ENCODE measurements at places on chromosomes 5 and 9.

GRCh38 chr5:181221792-181222629 lies 1.1 kb upstream of the TRIM41 start:
- no peaks in the 10 kb centered on the region for H3K27me3 ChIP-seq
- no peaks in the 10 kb centered on the region for H3K36me3 ChIP-seq
- H3K4me1 ChIP-seq, result no peaks in the 10 kb centered on the region
- peak overlapping the region; percentile 95 for H3K4me3 ChIP-seq

DNA sequence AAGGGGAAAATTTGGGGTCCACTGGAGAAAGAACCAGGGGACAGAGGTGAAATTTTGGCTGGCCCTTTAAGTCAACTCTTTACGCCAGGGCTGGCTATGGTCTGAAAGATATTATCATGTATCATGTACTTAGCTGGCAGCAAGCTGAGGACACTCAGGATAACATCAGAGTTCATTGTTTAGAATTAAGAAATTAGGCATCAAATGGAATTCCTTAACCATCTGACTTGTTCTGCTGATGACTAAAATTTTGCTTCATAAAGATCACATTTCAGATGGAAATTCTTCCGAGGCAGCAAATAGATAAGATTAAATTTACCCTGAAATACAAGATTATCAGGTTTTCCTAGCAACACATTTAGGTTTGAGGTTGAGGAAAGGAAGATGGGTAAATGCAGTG lies 269.4 kb upstream of the KLF9 start:
- H3K27ac ChIP-seq, result no peak overlapping the region
- H3K4me3 ChIP-seq, result no peak overlapping the region
- no peaks in the 10 kb centered on the region for H3K36me3 ChIP-seq
- H3K27me3 ChIP-seq, result no peaks in the 10 kb centered on the region

DNA sequence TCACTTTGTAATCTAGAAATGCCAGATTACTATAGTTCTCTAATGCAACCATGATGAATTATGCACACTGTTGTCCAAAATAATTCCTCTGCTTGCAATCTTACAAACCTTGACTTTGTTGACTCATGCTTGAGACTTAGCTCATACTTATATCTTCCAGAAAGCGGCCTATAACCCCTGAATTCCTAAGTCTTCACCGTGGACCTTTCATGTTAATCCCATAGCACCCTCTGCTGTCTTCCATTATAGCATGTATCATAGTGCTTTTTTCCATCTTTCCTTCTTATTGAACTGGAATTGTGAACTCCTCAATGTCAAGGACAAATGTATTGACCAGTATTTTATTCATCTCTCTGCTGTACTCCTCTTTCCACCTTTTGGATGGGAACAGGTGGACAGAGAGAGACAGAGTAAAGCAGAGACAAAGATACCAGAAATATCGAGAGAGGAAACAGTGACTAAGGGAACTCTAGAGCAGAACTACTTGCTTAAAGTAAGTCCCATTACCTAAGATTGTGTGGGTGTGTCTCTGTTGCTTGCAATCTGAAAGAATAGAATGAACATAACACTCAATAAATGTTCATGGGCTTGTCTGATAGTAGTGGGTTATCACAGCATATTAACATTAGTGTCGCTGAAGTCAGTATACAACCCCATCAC lies 110.0 kb downstream of the LURAP1L start:
- peaks cover 3% of the 10 kb centered on the region for H3K4me1 ChIP-seq
- no peak overlapping the region for H3K27ac ChIP-seq
- no peaks in the 10 kb centered on the region for H3K27me3 ChIP-seq
- DNase-seq, result peak; percentile 3

DNA sequence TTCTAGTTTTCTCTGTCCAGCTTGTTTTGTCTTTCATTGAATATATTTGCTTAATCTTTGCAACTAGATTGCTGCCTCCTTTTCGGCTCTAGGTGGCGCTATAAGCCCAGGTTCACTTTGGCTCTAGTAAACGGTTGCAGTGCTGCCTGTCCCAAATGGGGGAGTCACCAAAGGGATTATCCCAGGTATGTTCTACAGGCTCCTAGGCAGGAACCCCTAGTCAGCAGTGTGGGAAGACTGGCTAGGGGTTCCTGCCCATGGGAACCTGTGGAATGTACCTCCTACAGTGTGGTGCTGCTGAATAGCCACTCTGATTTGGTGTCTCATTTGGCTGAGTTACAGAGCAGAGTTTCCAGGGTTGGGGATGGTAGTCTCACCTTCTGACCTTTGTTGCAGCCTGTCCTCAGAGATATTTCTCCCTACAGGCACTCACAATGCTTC lies 85.2 kb downstream of the ARSB start:
- no peak overlapping the region for H3K4me3 ChIP-seq
- no peaks in the 10 kb centered on the region for H3K36me3 ChIP-seq
- DNase-seq, result peak; percentile 24

- H3K4me3 ChIP-seq, result no peak overlapping the region
- peaks cover 7% of the 10 kb centered on the region for H3K36me3 ChIP-seq
- no peak for DNase-seq
Observed at GRCh38 chr5:172679628-172680212, 38.7 kb downstream of the NEURL1B start.

DNA sequence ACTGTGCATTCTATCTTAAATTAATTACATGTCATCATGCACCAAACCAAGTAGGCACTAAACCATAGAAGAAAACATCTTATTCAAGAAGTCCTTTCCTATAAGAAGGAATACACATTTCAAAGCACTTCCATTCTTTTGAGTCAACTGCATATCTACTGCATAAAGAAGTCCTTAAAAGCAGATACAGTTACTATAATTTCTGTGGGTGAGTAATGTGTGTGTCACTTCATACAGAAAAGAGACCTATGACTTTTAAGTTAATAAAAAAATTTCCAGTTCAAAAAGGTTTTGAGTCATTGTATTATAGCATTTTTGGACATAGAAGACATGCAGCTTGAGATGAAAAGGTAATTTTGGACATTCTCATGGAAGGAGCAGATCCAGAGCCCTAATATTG lies 125.0 kb downstream of the DTWD2 start:
- H3K27me3 ChIP-seq, result no peaks in the 10 kb centered on the region
- no peak overlapping the region for H3K4me3 ChIP-seq
- no peak for DNase-seq
- H3K27ac ChIP-seq, result no peak overlapping the region
- H3K36me3 ChIP-seq, result no peaks in the 10 kb centered on the region

DNA sequence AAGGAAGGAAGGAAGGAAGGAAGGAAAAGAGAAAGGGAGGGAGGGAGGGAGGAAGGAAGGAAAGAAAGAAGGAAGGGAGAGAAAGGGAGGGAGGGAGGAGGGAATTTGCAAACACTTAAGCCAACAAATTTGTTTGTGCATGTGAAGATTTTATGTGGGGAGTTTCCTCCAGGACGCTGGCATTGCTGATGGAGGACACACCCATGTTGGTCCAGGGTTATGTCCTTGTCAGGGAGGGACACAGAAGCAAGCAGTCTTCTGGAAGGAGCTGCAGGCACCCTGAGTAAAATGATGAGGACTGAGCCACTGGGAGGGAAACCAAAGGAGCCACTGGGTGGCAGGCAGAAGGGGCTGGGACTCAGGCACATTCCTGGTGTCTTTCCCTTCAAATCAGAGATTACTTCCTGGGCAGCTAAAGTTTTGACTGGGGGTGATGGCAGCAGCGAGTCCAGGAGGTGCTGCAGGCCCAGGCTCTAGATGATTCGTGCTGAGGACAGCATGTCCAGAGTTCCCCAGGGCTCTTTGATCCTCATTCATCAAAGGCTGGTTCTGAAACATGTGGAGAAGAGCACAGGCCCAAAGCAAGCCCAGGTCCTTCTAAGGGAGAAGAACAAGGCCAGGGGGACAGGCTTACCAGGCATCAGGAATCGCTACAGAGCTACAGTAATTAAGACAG lies 109.2 kb downstream of the PAX5 start:
- H3K4me1 ChIP-seq, result no peaks in the 10 kb centered on the region
- no peaks in the 10 kb centered on the region for H3K36me3 ChIP-seq
- DNase-seq, result no peak
- H3K27ac ChIP-seq, result no peak overlapping the region
- H3K4me3 ChIP-seq, result no peak overlapping the region

- H3K4me1 ChIP-seq, result peaks cover 3% of the 10 kb centered on the region
- peaks cover 46% of the 10 kb centered on the region for H3K36me3 ChIP-seq
- no peak for DNase-seq
Observed at GRCh38 chr9:109830545-109830944, 50.5 kb downstream of the PALM2AKAP2 start.

DNA sequence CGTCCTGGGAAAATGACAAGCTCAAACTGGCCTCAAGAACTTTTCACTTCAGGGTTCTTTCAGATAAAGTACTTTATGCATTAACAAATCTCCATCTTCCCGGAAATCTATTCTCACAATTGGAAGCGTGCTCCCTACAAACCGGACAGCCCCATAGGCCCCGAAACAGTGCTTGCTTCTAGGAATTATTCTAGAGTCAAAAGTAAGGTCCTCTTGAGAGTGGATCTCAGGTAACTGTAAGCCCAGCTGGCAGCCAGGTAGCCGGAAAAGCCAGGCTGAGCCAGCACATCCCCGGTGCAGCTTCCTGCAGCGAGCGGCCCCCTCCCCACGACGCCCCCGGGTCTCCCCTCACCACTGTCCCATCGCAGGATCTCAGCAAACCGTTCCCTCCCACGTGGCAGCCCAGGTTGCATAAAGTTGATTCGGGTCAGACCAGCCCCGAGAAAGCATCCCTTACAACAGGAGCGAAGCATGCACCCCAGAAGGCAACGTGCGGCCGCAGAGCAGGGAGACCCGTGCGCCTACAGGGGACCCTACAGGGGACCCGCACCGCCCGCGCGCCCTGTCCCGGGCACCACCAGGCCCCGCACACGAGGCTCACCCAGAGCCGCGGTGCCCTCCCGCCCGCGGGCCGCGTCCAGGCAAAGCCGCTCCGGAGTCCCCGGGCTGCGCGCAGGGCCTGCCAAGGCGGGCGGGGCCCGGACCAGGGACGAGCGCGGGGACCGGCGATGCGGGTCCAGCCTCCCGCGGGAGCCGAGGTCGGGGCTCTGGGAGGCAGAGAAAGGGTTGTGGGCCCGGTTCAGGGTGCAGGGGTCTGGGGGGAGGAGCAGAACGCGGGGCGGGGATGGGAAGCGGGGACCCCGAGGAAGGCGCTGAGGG lies 920 bp downstream of the LPCAT1 start:
- DNase-seq, result no peak
- H3K36me3 ChIP-seq, result no peaks in the 10 kb centered on the region
- peak overlapping the region; percentile 68 for H3K4me3 ChIP-seq
- H3K27me3 ChIP-seq, result no peaks in the 10 kb centered on the region
- H3K4me1 ChIP-seq, result peaks cover 7% of the 10 kb centered on the region
- peak overlapping the region; percentile 28 for H3K27ac ChIP-seq

DNA sequence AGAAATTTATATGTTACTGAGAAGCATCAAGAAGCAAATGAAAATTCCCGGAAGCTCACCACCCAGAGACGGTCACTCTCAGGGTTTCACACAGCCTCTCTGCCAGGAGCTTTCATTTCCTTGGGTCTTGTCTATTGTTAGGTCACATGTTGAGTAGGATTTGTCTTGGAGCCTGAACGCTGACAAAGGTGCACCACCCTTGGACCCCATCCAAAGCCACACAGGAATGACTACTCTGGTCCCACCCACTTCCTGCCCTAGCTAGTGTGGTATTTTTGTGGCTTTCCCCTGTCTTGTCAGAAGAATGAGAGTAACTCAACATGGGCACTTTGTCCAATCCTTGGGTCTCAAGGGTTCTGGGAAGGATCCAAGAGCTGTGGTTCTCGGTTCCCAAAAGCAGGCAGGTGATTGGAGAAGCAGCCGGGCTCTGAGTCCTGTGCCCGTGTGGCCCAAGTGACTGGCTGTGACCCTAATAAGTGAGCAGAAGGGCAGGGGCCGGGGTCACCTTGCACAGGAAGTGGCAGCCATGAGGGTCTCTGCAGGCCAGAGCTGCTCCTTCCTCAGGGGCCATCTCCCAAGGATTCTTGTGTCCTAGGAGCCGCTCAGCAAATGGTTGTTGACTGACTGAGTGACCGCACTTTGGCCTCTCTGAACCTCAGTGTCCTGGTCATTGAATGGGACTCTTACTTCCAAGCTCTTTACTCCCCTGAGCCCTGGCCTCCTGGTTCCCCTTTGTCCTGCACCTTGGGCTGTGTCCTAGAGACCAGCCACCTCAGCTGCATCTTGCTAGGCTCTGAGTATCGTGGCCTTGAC lies 6.9 kb downstream of the FGD3 start:
- no peak overlapping the region for H3K27ac ChIP-seq
- H3K36me3 ChIP-seq, result no peaks in the 10 kb centered on the region
- H3K4me1 ChIP-seq, result peaks cover 16% of the 10 kb centered on the region
- H3K4me3 ChIP-seq, result no peak overlapping the region
- no peak for DNase-seq
- no peaks in the 10 kb centered on the region for H3K27me3 ChIP-seq

DNA sequence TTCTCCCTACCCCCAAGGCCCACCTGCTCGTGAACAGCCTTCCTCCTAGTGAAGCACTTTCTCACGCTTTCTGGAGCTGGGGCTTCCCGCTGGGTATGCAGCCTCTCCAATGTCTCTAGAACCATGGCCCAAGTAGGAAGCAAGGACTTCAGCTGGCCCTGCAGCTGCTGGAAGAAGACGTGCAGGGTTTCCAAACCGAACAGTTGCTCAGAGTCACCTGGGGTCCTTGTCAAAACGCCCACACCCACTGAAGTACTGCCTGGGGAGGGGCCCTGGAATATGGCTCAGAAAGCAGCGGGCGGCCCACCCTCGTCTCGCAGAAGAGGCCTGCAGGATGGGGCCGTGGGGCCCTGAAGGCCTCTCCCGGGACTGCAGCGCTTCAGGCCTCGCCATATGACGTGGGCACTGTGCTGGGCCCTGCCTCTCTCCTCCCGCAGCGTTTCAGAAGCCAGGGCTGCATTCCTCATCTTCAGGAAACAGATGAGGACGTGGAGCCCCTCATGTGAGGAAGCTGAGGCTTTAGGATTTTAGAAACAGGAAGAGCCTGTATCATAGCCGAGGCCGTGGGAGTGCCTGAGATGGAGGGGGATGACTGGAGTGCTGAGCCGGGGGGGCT lies 116.0 kb upstream of the LMX1B start:
- peaks cover 33% of the 10 kb centered on the region for H3K4me1 ChIP-seq
- no peaks in the 10 kb centered on the region for H3K27me3 ChIP-seq
